ENCODE measurements at places on chromosomes 5 and 9.

GRCh38 chr9:132919614-132920268 lies 24.7 kb downstream of the TSC1 start:
- no peak for DNase-seq

DNA sequence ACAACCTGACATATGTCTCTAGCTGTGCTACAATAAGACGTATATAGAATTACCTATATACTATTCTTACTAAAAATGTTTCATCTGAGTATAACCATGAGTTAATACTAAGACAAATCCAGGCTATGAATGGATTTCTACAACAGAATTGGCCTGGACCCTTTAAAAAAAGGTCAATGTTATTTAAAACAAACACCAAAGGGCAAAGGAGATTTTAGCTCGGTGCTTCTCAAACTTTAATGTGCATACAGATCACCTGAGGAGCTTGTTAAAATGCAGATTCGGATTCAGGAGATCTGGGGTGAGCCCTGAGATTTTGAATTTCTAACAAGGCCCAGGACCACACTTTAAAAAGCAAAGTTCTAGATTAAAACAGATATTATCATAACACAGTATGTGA lies 6.5 kb downstream of the TNFSF8 start:
- no peak for DNase-seq

- no peak for DNase-seq
Measured at GRCh38 chr5:139262059-139262741, 31.3 kb upstream of the MATR3 start.

- DNase-seq, result no peak
Measured at GRCh38 chr5:143084407-143084806, 314.2 kb downstream of the ARHGAP26 start.

DNA sequence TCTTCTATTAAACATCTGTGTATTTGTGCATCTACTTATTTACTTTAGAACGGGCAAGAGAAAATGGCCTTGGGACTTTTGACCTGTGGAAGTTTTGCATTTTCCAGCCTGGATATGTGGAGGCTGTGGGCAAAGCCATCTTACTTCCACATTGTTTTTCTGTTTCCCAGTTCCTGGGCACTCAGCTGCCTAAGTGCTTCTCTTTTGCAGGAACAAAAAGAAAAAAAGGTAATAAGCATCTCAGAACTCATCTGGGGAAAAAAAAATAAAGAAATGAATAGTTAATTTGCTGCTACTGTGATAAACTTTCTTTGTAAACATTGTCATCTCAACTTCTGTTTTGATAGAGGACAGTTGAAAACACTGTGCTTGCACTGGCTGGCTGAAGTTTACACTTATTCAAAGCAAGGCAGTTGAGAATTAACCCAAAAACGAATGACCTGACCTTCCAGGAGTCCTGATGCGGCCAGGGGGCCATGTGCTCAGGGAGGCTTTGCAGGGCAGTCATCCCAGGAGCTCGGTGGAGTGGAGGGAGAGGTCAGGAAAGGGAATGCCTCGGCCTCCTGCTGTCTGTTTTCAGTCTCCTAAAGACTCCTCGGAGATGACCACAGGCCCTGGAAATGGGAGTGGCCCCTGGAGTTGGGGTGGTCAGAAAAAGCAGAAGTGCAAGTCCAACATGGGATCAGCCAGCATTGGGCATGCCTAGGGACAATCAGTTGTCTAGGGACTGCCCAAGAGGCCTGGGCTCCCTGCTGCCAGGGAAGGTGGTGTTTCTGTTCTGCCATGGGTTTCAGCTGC lies 75.5 kb downstream of the RAI14 start:
- no peak for DNase-seq
